CD4-positive, alpha-beta memory T cell (primary cell): ENCODE measurements at places on chromosomes 3 and 15.

- no peak for DNase-seq
Observed at GRCh38 chr3:172085557-172085895, 46.1 kb downstream of the FNDC3B start.

- DNase-seq: no peak
Observed at GRCh38 chr15:77099741-77100463, 29.0 kb upstream of the TSPAN3 start.

DNA sequence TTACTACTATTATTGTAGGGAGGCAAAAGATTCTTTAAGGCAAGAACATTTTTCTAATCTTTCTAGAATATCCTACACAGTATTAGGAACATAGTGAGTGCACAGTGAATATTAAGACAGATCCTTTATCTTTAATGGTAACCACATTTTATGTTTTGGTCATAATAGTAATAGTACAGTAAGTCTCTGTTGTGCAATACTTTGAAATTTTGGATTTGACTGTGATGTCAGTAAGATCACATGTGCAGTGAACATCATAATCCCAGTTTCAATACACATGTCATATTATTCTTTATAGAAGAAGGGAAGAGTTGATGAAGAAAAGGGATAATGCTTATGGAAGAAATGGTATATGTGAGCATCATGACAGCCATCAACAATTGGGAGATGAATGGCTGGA lies 10.7 kb downstream of the STT3B start:
- no peak for DNase-seq

- peak; percentile 78 for DNase-seq
Observed at GRCh38 chr3:170033489-170033888, 4.3 kb upstream of the GPR160 start.

DNA sequence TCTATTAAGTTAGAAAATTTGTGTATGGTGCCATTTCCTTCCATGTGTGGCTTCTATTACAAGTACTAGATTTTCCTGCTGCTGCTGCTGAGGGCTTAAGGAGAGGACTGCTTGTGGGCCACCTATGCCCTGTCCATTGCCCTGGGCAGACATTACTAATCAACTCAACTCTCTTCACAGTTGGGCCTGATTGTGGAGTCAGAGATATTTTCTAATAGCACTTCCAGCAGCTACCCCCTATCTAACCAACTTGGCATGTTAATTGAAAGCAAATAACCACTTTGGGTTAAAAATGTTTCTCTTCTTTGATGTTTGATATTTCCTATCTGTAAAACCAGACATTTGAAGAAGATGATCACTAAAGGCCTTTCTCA lies 242.0 kb downstream of the EDEM1 start:
- no peak for DNase-seq

DNA sequence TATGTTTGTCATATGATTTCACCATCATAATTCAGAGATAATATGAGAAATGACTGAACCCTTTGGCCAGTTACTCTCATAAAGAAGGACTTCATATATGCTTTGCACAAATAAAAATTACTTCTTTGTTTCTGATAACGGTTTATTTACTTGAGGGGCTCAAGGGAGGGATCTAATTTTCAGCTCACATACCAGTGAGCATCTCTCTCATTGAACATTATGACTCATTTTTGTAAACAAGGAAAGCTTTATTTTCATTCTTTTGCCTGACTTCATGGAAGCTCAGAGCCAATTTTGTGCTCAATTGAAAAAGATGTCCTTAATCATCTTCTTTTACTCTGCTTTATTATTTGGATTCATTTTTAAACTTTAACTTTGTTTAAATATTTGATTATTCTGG lies 5.8 kb downstream of the NLGN1 start:
- no peak for DNase-seq

DNA sequence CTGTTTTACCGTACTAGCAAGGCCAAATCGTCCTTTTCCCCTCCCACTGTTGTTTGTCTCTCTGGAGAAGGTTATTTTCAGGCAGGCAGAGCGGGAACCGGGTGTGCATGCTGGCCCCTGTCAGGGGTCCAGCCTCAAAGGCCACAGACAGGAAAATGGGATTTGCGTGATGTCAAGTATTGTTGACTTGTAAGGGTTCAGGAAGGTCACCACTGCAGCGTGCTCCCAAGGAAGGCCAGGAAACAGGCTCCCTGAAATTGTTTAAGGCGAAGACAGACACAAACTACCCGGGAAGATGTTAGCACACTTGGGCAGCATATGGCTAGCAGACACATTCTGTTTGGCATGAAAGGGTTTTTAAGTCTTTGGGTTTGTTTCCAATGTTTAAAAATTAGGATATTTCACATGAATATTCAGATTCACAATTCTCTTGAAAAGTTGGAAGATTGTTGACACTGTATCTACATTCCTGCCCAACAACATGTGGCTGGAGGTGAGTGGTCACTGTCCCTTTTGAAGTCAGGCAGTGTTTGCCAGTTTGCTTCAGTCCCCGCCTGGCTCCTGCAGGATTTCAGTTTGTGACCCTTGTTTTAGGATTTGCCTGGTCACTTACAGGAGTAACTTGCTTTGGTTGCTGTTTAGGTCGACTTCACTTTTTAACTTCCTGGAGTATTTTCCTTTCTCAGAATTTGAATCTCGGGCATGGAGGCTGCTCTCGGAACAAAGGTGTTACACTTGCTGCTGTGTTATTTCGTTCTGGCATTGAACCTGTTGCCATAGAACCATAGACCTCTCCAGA lies 90.4 kb downstream of the BDH1 start:
- no peak for DNase-seq

- no peak for DNase-seq
Observed at GRCh38 chr15:74368121-74368520, 675 bp upstream of the CYP11A1 start.

DNA sequence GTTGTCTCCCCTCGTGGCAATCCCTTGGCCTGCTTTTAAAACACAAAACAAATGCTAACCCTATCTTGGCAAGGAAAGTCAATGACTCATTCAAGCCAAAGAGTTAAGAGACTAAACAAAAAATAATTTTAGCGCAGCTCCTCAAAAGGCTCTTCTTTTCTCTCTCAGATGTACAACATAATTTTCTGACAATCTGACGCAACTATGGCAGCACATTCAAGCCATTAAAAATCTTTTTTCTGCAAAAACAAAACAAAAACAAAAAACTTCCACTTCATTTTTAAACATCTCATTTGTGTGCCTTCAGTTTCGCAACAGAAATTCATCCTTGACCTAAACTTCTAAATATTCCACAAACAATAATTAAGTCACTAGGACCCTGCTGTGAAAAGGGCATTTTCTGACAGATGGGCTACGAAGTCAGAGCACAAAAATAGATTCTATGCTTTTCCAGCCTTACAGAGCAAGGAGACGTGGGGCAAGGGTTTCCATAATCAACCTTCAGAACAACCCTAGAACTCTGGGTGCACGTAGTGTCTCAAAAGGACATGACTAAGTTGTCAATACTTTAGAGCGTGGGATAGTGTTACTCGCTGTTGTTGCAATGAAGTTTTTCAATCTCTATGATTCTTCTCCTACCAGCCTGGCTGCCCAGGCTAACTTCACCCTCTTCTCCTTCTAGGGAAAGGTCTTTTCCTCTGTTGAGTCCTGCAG lies 84.3 kb downstream of the MB21D2 start:
- DNase-seq: no peak

GRCh38 chr3:150248888-150249681 lies 159.0 kb upstream of the TSC22D2 start:
- DNase-seq: no peak

- DNase-seq: no peak
Observed at GRCh38 chr3:169505577-169506230, 157.8 kb downstream of the MECOM start.

DNA sequence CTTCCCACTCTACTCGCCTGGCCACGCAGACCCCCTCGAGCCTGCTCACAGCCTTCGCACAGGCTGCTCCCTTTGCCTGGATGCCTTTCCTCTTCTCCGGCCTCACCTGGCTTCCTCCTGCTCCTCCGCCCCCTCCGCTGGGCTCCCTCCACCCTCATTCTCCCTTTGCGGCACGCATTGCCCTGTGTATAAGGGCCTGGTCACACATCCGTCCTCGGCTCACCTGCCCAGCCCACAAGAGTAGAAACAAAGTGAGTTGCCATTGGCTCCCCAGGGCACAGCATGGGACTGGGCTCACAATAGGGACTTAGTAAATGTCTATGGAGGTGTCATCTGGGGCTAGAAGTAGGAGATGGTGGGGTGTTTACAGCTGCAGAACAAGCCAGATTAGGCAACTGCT lies 4.2 kb downstream of the PLXND1 start:
- no peak for DNase-seq

GRCh38 chr3:20935791-20936190 lies 749.8 kb upstream of the SGO1 start:
- no peak for DNase-seq

DNA sequence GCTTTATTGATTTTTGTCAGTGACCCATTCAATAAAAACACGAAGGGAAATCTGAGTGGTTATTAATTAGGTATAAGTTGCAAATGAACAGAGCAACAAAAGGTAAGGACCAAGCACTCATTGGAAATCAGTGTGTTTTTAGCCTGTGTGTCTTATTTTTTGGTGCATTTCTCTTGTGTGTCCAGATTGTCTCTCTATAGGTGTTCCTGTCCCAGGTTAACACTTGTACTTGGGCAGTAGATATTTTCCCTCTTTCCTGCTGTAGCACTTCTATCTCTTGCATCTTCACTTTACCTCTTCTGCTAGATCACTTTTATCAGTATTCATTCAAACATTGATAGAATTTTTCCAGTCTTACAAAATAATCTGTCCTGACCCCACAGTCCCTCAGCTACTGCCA lies 37.0 kb downstream of the MAPK6 start:
- no peak for DNase-seq

DNA sequence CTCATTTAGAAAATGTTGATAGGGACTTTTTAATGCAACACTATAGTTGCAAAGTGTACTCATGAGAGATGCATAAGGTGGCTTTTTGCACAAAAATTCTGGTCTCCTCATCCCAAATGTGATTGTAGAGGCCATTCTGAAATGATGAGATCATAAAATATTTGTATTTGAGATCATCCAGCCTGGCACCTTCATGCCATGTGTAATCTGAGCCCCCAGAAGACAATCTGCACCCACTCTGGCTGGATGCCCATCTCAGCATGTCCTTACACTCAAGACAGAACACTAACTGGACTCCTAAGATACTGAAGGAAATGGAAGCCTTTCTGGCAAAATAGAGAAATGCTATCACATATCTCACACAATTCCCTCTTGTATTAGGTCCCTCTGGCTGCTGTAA lies 49.2 kb downstream of the SLC7A14 start:
- no peak for DNase-seq

DNA sequence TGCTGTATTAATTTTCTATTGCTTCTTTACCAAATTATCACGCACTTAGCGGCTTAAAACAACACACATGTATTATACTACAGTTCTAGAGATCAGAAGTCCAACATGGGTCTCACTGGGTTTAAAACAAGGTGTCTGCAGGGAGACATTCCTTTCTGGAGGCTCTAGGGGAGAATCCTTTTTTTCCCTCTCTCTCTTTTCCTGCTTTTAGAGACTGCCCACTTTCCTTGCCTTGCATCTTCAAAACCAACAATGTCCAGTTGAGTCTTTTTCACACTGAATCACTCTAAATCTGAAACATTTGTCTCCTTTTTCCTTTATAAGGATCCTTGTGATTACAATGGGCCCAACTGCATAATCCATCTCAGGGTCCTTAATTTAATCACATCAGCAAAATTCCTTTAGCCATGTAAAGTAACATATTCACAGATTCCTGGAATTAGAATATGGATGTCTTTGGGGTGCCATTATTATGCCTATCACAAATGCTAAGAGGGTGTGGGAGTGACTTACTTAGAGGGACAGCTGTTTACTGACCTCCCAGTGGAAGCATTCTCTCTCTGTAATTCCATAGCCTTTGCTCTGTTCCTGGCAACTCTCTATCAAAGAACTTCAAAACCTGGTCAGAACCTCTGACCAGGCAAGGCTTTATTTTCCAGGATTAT lies 21.8 kb downstream of the CD200 start:
- DNase-seq: no peak

- no peak for DNase-seq
Observed at GRCh38 chr15:45640616-45641015, 5.8 kb downstream of the SQOR start.

DNA sequence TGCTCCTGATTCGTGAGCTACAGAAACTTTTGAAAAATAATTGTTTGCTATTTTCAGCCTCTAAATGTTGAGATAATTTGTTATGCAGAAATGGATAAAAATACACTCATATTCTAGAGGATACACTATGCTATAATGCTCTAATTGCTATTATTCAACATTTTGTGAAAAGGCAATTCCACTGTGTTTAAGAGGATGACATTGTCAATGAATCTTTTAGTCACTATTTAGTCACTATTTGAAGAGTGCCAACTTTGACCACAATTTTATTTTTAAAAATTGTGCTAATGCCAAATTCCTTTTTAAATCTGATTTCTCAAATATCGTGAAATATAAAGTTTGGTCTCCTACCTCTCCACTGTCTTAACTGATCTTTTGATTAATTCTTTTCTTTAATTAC lies 604.9 kb upstream of the KCNMB2 start:
- DNase-seq: no peak

GRCh38 chr15:77034695-77035489 lies 36.0 kb downstream of the TSPAN3 start:
- DNase-seq: no peak

GRCh38 chr3:99131876-99132275 lies 230.4 kb upstream of the DCBLD2 start:
- DNase-seq: no peak

DNA sequence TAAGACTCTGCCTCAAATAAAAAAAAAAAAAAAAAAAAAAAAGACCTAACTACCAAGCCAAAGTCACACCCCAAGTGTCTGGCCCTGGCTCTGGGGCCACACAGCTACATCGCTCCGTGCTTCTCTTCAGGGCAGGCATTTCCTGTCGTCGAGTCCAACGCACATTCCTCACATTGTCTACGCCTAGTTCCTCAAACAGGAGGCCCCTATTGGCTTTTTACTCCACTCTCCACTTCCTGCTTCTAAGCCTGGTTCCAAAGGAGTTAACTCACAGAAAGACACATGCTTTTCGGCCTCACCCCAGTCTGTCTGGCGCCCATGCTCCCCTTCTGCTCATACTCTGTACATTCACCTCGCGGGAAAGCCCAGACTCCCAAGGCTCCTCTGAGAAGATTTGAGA lies 28.8 kb downstream of the KNG1 start:
- no peak for DNase-seq

DNA sequence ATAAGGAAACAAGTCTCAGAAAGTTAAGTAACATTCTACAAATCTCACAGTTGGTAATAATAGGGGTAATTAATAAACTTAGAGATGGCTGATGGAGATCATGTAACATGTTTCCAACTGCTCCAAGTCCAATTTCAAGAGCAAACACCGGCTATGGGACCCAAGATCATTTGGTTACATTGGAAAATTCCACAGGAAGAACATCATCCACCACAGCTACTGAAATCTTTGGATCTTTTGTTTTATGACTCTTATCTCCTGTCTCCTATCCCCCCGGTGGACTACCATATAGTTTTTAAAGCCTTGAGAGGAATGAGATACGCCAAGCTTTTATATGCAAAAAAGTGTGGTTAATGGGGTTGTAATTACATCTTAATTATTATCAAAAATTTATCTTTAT lies 216.1 kb downstream of the WNT5A start:
- DNase-seq: no peak

GRCh38 chr3:152054315-152054714 lies 180.9 kb downstream of the SUCNR1 start:
- no peak for DNase-seq
